ENCODE measurements at places on chromosomes 7 and 10.

- no peak for DNase-seq
These were observed 3.4 kb upstream of the SAMD8 start for GRCh38 chr10:75107756-75108683.

DNA sequence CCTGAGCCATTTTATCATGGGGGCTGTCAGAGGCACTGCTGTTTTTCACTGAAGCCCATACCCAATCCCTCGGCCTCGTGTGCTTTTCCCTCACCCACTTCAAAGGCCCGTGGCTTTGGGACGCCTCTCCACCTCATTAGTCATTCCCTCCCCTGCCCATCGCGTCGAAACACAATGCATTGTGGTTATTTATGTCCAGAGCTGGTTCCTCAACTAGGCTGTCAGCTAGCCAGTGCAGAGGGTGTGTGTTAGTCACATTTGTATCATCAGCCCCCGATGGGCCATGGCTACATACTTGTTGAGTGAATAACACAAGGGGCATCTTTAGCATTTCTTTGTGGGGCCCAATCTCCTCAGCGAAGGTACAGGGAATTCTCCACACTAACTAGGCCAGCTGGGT lies 3.8 kb upstream of the CRCP start:
- DNase-seq, result no peak

- DNase-seq, result no peak
These were observed 64.9 kb upstream of the C1QL3 start for GRCh38 chr10:16586358-16587138.

- DNase-seq, result no peak
These were observed 48.0 kb upstream of the KIF5B start for GRCh38 chr10:32104181-32104580.

- no peak for DNase-seq
These were observed 42.9 kb downstream of the TAX1BP1 start for GRCh38 chr7:27782849-27783248.

- DNase-seq, result no peak
These were observed 19.7 kb upstream of the CALCR start for GRCh38 chr7:93594250-93594649.

DNA sequence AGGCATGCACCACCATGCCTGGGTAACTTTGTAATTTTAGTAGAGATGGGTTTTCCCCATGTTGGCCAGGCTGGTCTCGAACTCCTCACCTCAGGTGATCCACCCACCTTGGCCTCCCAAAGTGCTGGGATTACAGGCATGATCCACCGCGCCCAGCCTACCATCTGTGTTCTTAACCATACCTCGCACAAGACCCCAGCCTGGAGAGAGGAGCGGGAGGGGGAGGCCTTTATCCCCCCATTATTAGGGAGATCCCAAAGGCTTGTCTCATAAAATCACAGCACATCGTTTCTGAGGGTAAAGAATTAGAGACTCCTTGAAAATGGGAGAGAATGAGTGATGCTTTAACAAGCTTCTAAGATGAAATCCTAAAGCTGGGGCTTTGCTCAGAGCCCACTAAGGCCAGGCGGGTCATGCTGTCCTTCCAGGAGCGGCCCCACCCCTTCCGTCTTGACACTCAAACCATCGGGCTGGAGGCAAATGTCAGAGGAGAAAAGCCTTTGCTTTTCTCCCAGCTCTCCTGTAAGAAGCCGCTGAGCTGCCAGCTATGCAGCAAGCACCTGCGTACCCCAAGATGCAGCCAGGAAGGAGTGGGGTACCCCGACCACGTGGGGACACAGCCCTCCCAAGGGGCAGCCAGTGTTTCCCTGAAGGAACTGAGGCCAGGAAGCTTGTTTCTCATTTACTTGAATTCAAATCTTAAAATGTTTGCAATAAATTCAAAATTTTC lies 339.7 kb downstream of the PTPRN2 start:
- no peak for DNase-seq

DNA sequence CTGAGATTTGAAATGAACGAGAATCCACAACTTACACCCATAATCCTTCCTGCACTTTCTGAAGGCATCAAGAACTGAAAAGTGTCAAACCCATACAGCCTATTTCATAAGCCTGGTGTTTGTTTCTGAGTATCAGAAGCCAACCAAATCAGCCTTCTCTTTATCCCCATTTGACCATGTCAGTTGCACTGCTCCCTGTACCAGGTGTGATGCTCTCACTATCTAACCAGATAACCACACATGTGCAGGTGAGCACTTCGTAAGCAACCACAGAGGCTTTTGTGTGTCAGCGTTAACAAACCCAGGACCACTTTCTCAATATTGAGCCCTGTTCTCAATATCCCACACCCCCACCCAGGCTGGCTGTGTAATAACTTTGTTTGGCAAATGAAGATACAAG lies 114.4 kb downstream of the DOCK4 start:
- no peak for DNase-seq

DNA sequence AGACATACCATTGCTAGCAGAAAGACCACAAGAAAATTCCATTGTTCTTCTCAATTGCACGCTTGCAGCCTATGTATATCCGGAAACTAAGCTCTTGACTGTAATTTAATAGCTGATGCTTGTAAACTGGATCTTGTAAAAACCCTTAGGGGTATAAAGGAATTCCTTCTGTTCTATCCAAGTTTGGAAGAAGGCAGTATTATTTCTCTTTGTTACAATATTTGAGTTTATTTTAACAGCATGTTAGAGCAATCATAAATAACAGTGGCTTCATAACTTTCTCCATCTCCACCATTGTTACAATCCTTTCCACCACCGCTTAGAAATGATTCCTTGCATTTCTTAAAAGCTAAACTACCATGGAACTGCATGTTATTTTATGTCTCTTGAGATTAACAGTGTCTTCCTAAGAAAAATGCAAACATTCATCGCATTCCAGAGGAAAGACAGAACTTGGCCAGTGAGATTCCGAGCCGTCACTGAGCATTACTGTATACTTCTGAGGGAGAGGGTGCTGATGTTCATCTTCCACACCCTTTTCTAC lies 92.5 kb downstream of the TRIL start:
- DNase-seq, result no peak

GRCh38 chr10:128912568-128913311 lies 554.3 kb upstream of the MGMT start:
- DNase-seq, result no peak

- no peak for DNase-seq
These were observed 66.1 kb downstream of the MDFIC start for GRCh38 chr7:114988026-114988425.

- no peak for DNase-seq
These were observed 462.3 kb upstream of the POT1 start for GRCh38 chr7:125391921-125392320.

GRCh38 chr7:124672011-124672410 lies 93.6 kb downstream of the GPR37 start:
- no peak for DNase-seq

DNA sequence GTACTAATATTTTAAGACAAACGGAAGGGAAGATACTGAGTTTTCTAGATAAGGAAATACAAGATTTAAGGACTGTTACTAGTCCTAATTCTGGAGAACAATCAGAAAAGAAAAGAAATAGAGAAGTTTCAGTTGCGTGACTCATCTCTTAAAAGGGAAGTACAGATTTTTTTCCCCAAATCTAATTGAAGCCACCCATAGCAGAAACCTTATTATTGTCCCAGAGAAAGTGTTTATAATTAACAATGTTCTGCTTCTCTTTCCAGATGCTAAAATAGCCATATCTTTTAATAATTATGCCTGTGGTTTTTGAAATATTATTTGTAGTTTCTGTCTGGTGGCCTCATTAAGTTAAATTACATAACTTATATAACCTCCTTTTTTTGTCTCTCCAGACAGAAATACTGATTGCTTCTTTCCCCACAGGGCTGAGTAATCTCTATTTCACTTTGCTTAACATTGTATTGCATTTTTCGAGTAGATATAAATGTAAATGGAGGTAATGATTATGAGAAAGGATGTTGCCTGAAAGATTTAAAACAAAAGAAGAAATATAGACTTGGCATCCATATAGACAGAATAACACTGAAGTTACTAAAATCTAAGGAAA lies 240.7 kb upstream of the MBL2 start:
- DNase-seq, result no peak

DNA sequence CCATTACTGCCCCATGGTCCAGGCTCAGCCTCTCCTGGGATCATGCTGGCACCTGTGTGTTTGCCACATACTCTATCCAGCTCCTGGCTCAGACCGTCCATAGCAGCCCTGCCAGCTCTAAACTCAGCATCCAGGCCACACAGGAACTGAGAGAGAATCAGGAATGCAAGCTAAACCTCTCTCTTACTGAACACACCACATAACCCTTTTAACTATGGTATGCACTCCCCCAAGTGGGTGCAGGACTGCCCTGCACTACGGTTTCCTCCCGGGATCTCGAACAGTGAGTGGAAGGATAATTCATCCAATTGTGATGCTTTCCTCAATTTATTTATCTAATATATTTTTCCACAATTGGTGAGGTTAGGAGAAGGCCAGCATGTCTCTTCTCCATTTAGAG lies 17.1 kb upstream of the ZNF800 start:
- no peak for DNase-seq

- no peak for DNase-seq
These were observed 875.8 kb upstream of the KCND2 start for GRCh38 chr7:119397156-119397555.

GRCh38 chr7:86978808-86979506 lies 80.5 kb downstream of the ELAPOR2 start:
- DNase-seq, result no peak

GRCh38 chr10:47419421-47419820 lies 35.3 kb upstream of the ZNF488 start:
- no peak for DNase-seq

DNA sequence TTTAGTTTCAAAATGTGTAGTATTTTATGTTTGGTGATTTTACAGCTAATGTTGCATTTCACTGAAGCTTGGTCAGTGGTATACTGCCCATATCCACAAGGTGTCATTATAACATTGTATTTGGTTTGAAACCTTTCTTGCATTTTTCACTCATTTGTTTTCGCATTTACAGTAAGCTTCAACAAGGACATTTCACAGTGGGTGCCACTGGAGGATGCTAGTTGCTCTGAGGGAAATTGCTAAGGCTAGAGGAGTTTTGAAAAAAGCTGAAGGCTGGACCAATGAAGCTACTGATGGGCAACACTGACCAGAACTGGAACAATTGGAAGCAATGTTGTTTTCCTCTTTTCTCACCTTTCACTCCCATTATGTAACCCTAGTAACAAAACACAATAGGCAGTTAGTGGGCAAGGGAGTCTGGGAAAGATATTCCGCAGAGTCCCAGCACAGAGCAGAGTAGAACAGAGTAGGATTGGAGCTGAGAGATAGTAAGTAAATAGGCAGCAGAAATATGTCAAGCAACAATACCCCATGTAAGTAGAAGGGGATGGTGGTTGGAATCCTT lies 23.6 kb upstream of the SRI start:
- DNase-seq, result no peak

- DNase-seq, result no peak
These were observed 13.0 kb upstream of the SCART1 start for GRCh38 chr10:133440633-133441285.

GRCh38 chr10:122112021-122112616 lies 123.2 kb downstream of the TACC2 start:
- no peak for DNase-seq

- no peak for DNase-seq
These were observed 33.1 kb downstream of the RCC1L start for GRCh38 chr7:75040512-75040911.

All from effector memory CD4-positive, alpha-beta T cell (primary cell).